ENCODE measurements at places on chromosomes 4 and X. TPM values are rescaled to one million over a fixed set of nuclear protein-coding genes. Genes with fewer than 3 reads are reported as not detected.

GRCh38 chrX:9738151-9738550 lies 27.5 kb downstream of the GPR143 start:
- H3K27ac ChIP-seq, result no peak overlapping the region
- no peaks in the 10 kb centered on the region for H3K4me1 ChIP-seq
- H3K36me3 ChIP-seq, result peaks cover 5% of the 10 kb centered on the region
- DNase-seq, result no peak
- H3K27me3 ChIP-seq, result no peaks in the 10 kb centered on the region
- H3K4me3 ChIP-seq, result no peak overlapping the region

GRCh38 chrX:114097866-114098265 lies 486.0 kb upstream of the HTR2C start:
- H3K36me3 ChIP-seq, result no peaks in the 10 kb centered on the region
- H3K27me3 ChIP-seq, result no peaks in the 10 kb centered on the region
- H3K27ac ChIP-seq, result no peak overlapping the region

GRCh38 chrX:96791559-96791958 lies 92.1 kb upstream of the RPA4 start:
- no peaks in the 10 kb centered on the region for H3K36me3 ChIP-seq
- DNase-seq, result no peak
- H3K27ac ChIP-seq, result no peak overlapping the region
- peaks cover 4% of the 10 kb centered on the region for H3K4me1 ChIP-seq
- no peaks in the 10 kb centered on the region for H3K27me3 ChIP-seq
- no peak overlapping the region for H3K4me3 ChIP-seq

GRCh38 chr4:187124331-187124730 lies 400.7 kb upstream of the FAT1 start:
- H3K27me3 ChIP-seq, result peaks cover 7% of the 10 kb centered on the region
- H3K4me1 ChIP-seq, result peaks cover 11% of the 10 kb centered on the region
- no peaks in the 10 kb centered on the region for H3K36me3 ChIP-seq
- no peak for DNase-seq
- no peak overlapping the region for H3K27ac ChIP-seq

DNA sequence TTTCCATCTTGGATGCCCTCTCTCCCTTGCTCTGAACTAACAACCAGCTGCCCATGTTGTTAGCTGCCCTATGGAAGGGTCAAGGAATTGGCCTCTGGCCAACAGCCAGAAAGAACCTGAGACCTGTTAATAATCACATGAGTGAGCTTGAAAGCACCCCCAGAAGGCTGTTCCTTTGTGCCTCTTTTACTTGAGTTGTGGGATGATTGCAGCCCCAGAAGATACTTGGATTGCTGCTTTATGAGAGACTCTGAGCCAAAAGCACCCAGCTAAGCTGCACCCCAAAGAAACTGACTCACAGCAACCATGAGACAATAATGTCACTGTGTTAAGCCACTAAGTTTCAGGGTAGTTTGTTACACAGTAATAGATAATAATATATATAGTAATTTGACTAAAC lies 73.3 kb downstream of the FRYL start:
- no peaks in the 10 kb centered on the region for H3K27me3 ChIP-seq
- H3K4me3 ChIP-seq, result no peak overlapping the region
- H3K36me3 ChIP-seq, result peaks cover 22% of the 10 kb centered on the region
- H3K27ac ChIP-seq, result no peak overlapping the region
- H3K4me1 ChIP-seq, result peaks cover 9% of the 10 kb centered on the region
- no peak for DNase-seq

GRCh38 chr4:5874811-5875449 lies 18.0 kb downstream of the CRMP1 start:
- H3K4me3 ChIP-seq, result no peak overlapping the region
- H3K27me3 ChIP-seq, result peaks cover 11% of the 10 kb centered on the region
- no peaks in the 10 kb centered on the region for H3K36me3 ChIP-seq
- no peak for DNase-seq
- peaks cover 4% of the 10 kb centered on the region for H3K4me1 ChIP-seq

DNA sequence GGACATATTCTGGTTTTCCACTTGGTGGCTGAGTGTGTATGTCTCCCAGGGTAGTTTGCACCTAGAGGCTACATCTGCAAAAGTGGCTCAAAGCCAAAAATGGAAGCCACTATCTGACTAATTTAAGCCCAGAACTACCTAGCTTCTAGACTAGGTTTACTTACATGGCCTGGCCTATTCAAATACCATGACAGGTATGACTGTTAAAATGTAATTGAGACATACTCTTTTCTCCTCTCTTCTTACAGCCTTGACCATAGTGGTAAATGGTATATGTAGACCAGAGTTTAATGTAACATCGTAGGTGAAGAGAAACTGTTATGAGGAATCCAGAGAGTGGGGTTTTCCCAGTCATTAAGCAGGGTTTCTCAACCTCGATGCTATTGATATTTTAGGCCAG lies 2.6 kb upstream of the TRPC5 start:
- H3K27ac ChIP-seq, result no peak overlapping the region
- no peaks in the 10 kb centered on the region for H3K36me3 ChIP-seq
- peaks cover 19% of the 10 kb centered on the region for H3K4me1 ChIP-seq
- no peak overlapping the region for H3K4me3 ChIP-seq

DNA sequence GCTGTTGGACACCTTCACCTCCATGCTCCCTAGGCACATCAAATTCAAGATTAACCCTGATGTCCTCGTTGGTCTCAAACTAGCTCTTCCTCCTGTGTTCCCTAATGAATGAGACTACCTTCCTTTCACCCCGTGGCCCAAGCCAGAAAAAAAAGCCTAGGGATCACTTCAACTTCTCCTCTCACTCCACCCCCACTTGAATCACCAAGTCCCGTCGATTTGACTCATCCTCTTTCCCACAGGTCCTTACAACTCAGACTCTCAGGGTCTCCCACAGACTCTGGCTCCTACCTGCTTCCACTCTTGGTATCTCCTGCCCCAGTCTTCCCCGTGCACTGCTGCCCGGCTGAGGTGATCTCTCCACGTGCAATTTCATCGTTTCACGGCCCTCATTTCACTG lies 8.5 kb downstream of the SLC25A43 start:
- H3K36me3 ChIP-seq, result peaks cover 7% of the 10 kb centered on the region
- H3K4me3 ChIP-seq, result no peak overlapping the region
- no peaks in the 10 kb centered on the region for H3K4me1 ChIP-seq
- no peak overlapping the region for H3K27ac ChIP-seq

DNA sequence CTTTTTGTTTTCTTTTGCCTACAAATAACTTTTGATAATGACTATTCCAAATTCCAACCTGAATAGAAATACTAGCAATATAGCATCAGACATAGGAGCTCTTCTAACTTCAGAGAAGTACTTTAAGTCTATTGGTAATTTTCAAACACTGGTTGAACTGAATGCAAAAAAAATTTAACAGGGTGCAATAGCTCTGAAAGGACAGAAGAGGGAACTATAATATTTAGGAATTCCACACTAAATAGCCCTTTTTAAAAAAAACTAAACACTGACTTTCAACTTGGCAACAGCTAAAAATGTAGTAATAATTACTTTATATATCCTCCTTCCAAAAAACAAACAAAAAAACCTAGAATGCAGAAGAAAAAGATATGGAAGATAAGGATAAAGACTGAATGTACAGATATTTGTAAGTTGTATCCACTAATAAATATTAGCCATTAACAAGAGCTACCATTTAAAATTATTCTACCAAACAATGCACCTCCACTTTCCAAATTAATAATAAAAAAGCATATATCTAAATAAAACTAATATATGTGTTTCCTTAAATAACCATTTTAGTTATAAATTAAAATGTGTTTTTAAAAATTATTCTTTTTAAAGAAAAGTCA lies 81.4 kb downstream of the FBXW7 start:
- H3K27ac ChIP-seq, result peak overlapping the region; percentile 20
- DNase-seq, result no peak
- no peaks in the 10 kb centered on the region for H3K36me3 ChIP-seq
- H3K4me1 ChIP-seq, result peaks cover 5% of the 10 kb centered on the region
- no peak overlapping the region for H3K4me3 ChIP-seq

DNA sequence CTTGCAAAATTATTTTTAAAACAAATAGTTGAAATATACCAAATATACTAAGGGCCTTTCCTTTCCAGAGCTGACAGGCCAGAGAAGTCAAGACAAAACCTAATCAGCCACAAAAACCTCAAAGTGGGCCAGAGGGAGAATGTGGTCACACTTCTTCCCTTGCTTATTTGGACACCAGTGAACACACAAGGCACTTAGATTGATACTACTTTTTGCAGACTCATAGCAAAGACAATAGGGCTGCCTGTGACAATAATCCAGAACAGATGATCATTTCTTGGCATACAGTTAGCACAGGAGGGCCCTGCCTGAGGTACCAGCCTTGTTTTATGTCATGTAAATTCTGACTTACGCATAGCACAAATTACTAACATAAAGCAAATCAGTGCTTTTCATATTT lies 215.7 kb upstream of the NEIL3 start:
- H3K4me3 ChIP-seq, result no peak overlapping the region
- H3K27me3 ChIP-seq, result no peaks in the 10 kb centered on the region

DNA sequence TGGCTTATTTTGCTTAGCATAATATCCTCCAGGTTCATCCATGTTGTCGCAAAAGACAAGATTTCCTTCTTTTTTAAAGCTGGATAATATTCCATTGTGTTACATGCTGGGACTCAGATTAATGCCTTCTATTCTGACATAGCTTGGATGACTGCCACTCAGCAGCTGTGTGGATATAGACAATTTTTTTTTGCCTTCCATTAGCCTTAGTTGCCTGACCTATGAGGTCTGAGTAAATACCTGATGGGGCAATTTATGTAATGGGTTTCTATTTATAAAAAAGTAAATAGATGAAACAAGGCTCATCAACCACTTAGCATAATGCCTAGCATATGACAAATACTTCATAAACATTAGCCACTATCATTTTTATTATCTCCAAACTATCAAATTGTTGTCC lies 515.4 kb downstream of the ZNF674 start:
- no peaks in the 10 kb centered on the region for H3K36me3 ChIP-seq
- H3K4me3 ChIP-seq, result no peak overlapping the region
- H3K27ac ChIP-seq, result no peak overlapping the region

- no peak for DNase-seq
- H3K27me3 ChIP-seq, result no peaks in the 10 kb centered on the region
- H3K4me1 ChIP-seq, result no peaks in the 10 kb centered on the region
- no peak overlapping the region for H3K4me3 ChIP-seq
- H3K27ac ChIP-seq, result no peak overlapping the region
Observed at GRCh38 chr4:117768610-117769009, 265.7 kb upstream of the NDST3 start.

- DNase-seq, result no peak
- H3K4me1 ChIP-seq, result peaks cover 12% of the 10 kb centered on the region
- no peaks in the 10 kb centered on the region for H3K27me3 ChIP-seq
- no peak overlapping the region for H3K27ac ChIP-seq
- no peak overlapping the region for H3K4me3 ChIP-seq
Observed at GRCh38 chr4:138030375-138030774, 211.8 kb downstream of the SLC7A11 start.

GRCh38 chrX:134676436-134676835 lies 18.2 kb upstream of the PLAC1 start:
- H3K4me3 ChIP-seq, result no peak overlapping the region
- no peak overlapping the region for H3K27ac ChIP-seq
- DNase-seq, result no peak
- no peaks in the 10 kb centered on the region for H3K4me1 ChIP-seq
- H3K27me3 ChIP-seq, result no peaks in the 10 kb centered on the region
- no peaks in the 10 kb centered on the region for H3K36me3 ChIP-seq

- no peaks in the 10 kb centered on the region for H3K27me3 ChIP-seq
- DNase-seq, result no peak
- H3K27ac ChIP-seq, result no peak overlapping the region
- H3K36me3 ChIP-seq, result no peaks in the 10 kb centered on the region
Observed at GRCh38 chr4:75679876-75680575, 6.8 kb upstream of the G3BP2 start.

DNA sequence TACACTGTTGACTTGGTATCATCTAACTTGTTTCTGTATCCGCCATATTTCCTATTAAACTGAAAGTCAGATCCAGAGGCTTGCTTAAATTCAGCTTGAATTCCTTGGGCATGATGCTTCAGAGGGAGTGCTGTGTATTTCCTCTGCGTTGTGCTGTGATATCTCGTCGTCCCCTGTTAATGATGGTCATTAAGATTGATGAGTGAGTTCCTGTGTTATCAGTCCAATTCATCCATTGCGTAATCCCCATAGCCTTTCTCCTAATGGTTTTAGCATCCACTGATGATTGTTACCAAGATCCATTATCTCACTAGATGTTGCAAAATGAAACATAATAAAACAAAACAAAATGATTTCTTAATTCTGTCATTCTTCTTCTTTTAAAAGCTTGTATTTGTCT lies 31.3 kb upstream of the CHM start:
- no peaks in the 10 kb centered on the region for H3K4me1 ChIP-seq
- no peak overlapping the region for H3K4me3 ChIP-seq
- no peaks in the 10 kb centered on the region for H3K27me3 ChIP-seq
- H3K36me3 ChIP-seq, result no peaks in the 10 kb centered on the region

DNA sequence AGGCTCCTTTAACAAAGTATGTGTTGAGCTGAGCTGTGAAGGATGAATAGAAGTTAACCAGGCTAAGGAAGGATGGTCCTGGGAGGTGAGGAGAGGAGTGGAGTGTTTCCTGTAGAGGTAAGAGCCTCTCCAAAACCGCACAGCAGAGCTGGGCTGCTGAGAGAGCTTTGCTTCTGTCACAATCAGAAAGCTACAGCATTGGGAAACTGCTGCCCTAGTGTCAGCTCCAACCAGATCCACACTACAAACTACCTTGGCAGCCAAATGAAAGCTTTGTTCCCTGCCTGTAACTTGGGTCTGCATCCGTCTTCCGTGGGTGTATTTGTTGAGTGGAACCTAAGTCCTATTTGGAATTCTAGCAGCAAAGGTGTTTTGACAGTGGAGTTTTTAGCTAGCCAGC lies 91.8 kb downstream of the REPS2 start:
- peaks cover 4% of the 10 kb centered on the region for H3K27me3 ChIP-seq
- DNase-seq, result no peak

DNA sequence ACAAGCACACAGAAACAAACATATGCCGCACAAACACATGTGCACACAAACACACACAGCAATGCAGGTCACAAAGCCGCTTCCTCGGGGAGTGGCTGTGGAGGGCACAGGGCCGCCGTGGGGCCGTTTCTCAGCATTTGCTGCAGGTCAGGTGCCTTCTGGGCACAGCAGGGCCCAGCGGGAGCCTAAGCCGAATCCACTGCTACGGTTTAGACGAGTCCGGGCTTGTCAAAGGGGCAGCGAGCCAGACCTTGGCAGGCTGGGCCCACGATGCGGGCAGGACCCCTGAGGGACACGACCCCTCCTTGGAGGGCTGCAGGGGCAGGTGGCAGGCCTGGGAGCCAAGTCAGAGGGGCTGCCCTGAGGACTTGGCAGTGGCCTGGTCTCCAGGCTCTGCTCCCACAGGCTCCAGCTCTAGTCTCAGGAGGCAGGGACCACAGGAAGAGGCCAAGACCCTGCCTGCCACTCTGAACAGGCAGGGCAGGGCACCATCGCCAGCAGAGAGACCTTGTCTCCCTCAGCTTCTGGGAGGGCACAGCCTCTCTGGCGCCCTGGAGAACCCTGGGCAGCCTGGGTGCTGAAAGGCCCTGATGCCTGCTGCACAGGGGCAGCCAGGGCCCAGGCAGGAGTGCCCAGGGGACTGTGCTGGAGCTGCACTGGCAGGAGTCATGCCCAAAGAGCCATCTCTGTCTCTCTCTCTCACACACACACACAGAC lies 5.5 kb upstream of the ATP2B3 start:
- no peak overlapping the region for H3K27ac ChIP-seq
- H3K27me3 ChIP-seq, result peaks cover 18% of the 10 kb centered on the region
- no peak for DNase-seq
- H3K4me3 ChIP-seq, result no peak overlapping the region

ERVMER34-1 gene
- 1.9 TPM for total RNA-seq

HSFX3 gene
- not detected for total RNA-seq

L1CAM gene
- total RNA-seq, result 2.9 TPM

CCNQ gene
- 19.0 TPM for total RNA-seq

IRS4 gene
- 13.7 TPM for total RNA-seq

SOD3 gene
- total RNA-seq, result 3.8 TPM

TEX11 gene
- not detected for total RNA-seq

VSIG4 gene
- not detected for total RNA-seq

SLC10A4 gene
- total RNA-seq, result 2.8 TPM

PNMA6A gene
- total RNA-seq, result 5.4 TPM

All from type B pancreatic cell (in vitro differentiated cells).